Stimulated activated CD8-positive, alpha-beta memory T cell treated with anti-CD3 and anti-CD28 coated beads, Interleukin-15, amount 100 ng/mL, for 48 hours (primary cell): ENCODE measurements at places on chromosomes 7 and 10.

DNA sequence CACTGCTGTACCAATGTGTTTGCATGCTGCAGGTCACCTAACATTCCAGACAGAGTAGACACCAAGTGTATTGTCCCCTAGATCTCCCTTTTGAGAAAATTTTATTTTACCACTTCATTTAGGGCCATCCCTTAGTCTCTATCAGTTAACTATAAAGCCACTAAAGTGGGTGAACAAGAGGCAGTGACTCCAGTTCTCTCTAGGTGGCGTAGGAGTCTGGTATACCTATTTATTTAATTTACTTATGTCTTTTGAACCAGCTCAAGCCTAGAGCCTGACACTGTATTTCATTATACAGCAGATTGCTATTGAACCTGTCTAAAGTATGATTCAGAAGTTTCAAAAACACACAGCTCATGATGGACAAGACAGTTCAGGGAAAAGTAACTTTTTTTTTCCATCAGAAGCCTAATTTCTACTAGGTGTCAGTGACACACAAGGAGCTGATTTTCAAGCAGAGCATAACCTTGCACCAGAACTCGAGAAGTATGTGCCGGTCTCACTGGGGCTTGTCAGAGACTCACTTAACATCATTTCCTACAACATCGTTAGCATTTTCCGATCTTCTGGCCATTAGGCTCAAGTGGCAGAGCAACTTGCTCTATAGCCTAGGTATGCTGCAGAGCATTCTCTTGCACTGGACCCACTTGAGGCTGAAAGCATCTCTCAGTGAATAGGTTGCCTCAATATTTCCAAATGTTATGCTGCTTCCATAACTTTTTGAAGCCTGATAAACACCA is 175.4 kb downstream of the CDC14C start:
- no peak for DNase-seq

- no peak for DNase-seq
Measured at GRCh38 chr7:18494821-18495408, 634 bp upstream of the HDAC9 start.

GRCh38 chr10:6299743-6300105 is 97.0 kb downstream of the PFKFB3 start:
- DNase-seq, result no peak

DNA sequence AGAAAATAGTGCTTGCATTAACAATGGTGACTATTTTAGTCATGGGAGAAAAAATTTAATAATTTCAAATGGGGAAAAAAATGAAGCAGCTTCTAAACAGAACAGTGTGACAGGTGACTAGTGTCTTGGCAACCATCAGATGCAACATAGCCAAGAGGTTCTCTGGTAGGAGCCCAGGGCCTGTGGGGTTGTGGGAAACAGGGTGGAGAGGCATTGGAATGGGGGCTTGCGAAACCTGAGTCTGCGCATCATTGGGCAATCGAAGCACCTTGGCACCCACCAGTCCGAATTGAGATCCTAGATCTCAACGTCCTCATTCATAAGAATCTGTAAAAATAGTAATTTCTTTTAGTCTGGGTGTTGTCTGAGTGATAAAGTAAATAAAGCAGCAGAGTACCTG is 19.2 kb upstream of the PARD3 start:
- DNase-seq, result no peak

DNA sequence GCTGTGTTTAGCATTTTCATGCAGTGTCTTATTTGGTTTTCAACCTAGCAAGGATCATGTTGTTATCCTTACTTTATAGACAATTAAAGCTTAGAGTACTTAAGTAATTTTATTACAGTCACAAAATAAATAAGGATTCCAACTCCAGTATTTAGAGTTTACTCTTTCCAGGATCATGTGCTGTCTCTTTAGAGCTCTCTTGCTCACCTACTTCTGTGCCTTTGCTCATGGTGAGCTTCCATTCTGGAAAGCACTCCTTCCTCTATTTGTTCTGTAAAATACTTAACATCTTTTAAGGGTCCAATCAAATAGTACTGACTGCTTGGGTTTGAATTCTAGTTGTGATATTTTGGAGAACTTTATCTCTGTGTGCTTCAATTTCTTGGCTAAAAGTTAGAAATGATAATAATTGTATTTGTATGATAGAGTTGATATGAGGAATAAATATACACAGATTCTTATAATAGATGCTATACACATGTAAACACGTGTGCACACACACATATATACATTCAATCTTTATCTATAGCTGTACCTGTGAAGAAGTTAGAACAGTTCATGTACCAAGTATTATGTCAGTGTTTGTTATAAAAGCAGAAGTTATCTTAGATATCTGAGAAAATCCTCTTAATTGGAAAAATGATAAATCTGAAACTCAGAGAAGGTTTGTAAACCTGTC is 18.2 kb upstream of the CALCR start:
- DNase-seq, result no peak

- DNase-seq, result no peak
Measured at GRCh38 chr7:22709857-22710256, 17.1 kb upstream of the IL6 start.

GRCh38 chr7:149310990-149311573 is 49.1 kb downstream of the ZNF783 start:
- no peak for DNase-seq

DNA sequence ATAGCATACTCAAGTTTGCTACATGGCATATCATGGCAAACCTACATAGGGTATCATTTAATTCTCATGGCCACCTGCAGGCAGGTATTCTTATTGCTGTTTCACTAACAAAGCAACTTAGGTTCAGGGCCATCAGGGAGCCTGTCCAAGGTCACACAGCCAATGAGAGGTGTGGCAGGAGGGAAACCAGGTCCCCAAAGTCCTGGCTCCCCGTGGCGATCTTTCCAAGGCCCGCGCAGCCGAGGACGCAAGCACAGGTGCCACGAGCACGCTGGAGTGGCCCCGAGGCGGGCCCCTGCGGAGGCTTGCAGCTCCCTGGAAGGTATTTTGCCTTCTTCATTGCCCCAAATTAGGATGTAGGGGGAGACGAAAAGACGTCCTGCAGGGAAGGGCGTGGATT is 20.8 kb downstream of the PRKAG2 start:
- DNase-seq, result no peak

- DNase-seq, result no peak
Measured at GRCh38 chr10:14236341-14236740, 94.4 kb downstream of the FRMD4A start.
